Stimulated activated CD8-positive, alpha-beta memory T cell treated with anti-CD3 and anti-CD28 coated beads, Interleukin-12 subunit alpha, Interleukin-12 subunit beta, amount 100 ng/mL, for 4 hours (primary cell): ENCODE measurements at places on chromosomes 3 and 15.

GRCh38 chr3:143605233-143605950 is 242.9 kb downstream of the SLC9A9 start:
- no peak for DNase-seq

DNA sequence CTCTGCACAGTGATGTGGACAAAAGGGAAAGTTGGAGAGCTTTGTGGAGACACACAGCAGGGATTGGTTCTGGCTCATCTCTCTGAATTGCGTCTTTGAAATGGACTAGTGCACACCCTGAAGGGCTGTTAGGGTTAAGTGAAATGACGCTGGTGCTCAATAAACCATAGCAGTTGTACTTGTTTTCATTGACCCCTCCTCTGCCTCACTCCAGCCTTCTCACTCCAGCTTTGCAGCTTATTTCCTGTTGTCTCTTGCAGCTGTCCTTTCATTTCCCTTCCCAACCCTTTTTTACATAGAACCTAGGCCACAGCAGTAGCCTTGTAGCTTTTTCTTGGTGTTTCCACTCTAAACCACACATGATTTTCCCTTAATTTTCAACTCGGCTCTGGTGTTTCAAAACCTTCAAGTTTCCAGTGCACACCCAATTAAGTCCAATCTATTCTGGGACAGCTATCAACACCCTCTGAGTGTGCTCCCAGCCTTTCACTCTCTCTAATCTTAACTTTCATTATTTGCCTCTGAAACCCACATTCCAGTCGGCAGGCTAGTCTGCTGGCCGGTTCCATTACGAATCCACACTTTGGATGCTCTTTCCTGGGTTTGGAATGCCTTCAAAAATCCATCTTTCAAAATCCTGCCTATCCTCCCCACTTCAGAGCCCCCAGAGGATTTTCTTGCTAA is 6.4 kb downstream of the C3orf52 start:
- no peak for DNase-seq

DNA sequence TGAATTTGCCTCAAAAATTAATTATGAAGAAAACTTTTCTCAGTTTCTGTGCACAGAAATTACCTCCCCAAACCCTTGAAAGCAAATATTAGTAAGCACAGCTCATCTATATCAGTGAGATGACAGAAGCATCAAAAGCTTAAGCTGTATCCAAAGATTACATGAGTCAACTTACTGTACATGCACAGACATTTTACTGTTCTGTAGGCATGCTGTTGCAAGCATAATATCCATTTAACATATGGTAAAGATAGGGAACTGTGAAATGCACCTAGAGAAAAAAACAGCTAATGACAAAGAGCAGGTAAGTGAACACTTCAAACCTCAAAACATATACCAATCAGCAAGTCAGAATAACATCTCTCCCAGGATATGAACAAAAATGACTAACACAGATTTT is 20.9 kb downstream of the SHOX2 start:
- DNase-seq = no peak

DNA sequence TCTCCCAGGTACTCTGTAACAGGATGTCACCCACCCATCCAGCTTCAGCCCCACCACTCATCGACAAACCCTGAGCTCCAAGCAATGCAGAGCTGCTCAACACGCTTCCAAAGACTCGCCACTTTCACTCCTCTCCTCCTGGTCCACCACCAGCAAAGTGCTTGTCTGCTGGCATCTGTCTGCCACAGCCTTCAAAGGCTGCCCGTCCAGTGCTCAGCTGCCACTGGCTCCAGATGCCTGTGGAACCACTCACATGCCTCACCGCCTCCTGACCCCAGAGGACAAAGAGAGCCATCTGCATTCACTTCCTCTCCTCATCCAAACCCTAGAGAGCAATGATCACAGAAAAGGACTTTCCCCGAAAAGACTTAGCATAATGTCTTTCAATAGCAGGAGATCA is 109.5 kb upstream of the OCA2 start:
- no peak for DNase-seq

GRCh38 chr3:73868688-73869315 is 244.1 kb upstream of the PDZRN3 start:
- DNase-seq = no peak

GRCh38 chr3:61829722-61830350 is 268.5 kb downstream of the PTPRG start:
- DNase-seq = no peak

DNA sequence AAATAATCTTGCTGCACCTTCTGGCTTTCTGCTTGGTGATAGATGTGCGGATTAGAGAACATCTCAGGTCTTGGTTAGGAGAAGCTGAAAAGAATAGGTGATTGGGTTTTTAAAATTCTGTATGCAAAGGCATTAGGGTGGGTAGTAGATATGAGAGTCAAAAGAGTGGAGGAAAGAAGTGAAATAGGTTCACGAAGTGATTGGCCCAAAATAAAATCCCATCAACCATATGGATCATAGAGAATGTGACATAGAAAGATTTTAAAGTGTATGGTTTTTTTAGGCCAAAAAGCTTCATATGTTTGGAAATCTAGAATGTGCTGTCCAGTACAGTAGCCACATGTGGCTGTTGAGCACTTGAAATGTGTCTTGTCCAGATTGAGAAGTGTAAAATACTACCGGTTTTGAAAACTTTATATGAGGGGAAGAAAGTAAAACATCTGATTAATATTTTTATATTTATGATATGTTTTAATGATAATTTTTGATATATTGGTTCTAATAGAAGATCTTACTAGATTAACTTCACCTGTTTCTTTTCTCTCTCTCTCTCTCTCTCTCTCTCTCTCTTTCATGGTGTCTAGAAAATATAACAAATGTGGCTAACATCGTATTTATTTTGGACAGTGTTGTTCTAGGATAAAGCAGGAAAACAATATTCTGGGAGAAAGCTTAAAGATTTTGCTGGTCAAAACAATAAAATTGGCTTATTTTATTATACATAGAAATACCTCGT is 2.9 kb downstream of the MBNL1 start:
- DNase-seq = no peak

DNA sequence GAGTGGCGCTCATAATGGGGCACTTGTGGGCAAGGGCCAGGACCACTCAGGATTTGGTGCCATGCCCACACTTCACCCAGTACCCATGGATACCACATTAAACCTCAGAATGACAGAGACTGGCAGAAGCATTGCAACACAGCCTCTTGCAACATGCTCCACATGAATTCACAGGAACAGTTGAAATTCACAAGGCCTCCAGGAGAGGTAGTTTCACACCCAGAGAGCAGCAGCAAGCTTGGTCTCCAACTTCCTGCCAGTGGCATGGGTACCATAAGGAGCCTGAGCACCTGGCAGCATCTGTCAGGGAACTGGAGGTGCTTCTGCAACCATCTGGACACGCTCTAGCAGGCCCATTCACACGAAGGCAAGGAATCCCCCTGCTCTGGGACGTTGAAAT is 101.0 kb downstream of the OSBPL10 start:
- no peak for DNase-seq

GRCh38 chr3:108004647-108005046 is 86.2 kb downstream of the CD47 start:
- DNase-seq = no peak

DNA sequence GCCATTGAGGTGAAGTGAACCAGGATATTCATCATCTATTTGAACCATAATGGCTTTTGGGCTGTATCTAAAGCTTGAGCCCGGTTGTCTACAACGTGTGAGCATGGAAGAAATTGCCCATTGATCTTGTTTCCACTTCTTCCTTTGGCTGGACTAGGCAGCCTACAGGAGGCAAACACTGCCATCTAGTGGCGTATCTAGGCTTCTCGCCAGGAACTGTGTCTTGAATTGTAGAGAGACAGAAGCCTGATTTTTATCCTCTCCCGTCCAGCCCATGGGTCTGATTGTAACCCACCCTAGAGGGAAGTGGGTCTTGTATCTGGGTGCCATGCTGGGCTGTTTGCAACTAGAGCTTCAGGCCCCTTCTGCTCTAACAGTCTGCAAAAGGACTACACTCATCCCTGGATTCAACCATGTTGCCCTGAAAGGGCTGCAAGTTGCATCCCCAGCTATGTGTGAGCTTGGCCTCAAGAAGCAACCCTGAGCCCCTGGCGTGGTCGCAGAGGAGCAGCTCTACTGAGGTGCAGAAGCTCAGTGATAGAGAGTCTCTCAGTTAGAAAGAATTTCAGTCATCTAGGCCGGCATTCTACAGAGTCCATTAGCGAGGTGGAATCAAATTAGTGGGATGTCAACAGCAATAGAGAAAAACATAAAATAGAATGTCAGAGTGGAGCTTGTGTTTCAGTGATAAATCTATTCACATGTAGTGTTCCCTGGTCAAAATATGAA is 170.2 kb upstream of the UMPS start:
- DNase-seq = peak; percentile 8

DNA sequence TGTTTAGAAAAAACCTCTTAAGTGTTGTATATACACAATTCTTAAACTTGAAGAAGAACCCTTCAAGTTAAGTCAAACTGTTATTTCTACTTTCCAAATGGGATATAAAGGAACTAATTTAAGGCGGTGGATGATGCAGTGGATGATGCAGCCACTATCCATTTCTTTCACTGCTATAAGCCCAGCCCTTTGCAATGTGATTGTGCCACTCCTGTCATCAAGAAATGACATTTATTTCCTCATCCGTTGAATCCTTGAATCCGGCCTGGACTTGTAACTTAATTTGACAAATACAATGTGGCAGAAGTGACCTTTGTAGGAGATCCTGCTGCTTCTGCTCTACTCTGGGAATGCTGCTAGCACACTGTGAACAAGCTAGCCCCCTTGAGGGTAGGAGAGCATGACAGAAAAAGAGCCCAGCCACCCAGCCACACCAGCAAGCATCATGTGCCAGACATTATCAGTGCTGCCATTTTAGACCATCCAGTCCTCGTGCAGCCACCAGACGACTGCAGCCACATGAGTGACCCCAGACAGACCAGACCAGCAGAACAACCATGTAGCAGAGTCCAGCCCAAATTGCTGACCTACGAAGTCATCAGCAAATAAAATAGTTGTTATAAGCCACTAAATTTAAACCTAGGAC is 47.4 kb downstream of the UACA start:
- DNase-seq = no peak

GRCh38 chr3:98596541-98597500 is 3.4 kb upstream of the CPOX start:
- DNase-seq = no peak

GRCh38 chr15:62940093-62940754 is 102.3 kb upstream of the TPM1 start:
- DNase-seq = no peak

DNA sequence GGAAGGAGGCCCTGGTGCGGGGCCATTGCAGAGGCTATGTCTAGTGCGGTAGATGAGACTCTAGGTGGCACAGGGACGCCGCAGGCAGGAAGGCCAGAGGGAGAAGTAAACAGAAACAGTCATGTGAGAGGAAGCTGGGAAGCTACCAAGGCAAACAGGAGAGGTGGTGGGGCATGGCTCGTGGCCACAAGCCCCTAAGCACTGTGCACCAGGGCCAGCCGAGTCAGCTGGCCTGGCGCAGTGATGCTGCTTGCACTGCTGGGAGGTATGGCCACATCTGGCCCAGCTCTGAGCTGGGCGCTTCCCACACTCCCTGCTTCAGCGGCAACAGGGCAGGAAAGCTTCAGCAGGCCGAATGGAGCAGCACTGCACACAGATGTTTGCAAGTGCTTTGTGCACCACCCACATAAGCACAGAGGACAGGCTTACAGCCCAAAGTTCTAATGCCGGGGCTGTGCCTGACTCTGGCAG is 76.6 kb downstream of the SRGAP3 start:
- DNase-seq = no peak

- no peak for DNase-seq
Measured at GRCh38 chr3:140501770-140502364, 176.0 kb upstream of the TRIM42 start.

DNA sequence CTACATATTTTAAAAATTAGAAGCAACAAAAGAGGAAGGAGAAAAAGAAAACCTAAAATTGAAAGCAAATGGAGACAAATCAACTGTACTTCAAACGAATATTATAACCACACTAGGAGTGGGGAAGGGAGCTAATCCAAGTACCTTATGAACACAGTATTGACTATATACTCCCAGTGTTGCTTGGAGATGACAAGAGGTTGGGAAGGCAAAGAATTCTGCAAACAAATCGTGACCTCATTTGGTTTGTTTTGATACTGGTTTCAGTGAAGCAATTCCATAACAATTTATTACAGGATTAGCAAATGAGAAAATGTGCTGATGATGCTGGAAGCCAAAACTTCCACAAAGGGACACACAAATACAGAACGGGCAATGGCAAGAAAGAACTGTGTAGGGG is 268.1 kb downstream of the ULK4 start:
- DNase-seq = no peak

GRCh38 chr3:10779293-10779805 is 36.7 kb upstream of the SLC6A11 start:
- DNase-seq = no peak

DNA sequence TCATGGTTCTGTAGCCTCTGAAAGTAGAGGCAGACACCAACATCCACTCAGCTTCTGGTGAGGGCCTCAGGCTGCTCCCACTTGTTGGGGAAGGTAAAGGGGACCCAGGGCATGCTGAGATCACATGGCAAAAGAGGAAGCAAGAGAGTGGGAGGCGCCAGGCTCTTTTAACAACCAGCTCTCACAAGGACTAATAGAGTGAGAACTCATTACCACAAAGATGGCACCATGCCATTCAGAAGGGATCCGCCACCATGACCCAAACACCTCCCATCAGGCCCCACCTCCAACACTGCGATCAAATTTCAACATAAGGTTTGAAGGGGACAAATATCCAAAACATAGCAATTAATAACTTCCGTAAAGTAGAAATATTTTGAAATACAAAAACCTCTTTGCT is 192.3 kb downstream of the OCA2 start:
- DNase-seq = no peak

- no peak for DNase-seq
Measured at GRCh38 chr3:54358969-54359694, 236.8 kb downstream of the CACNA2D3 start.

- DNase-seq = no peak
Measured at GRCh38 chr15:99249270-99249841, at the start of gene TTC23. Gene TTC23 (minus strand): TSS chr15:99249581. CDS start chr15:99228712, 20,869 bp downstream.

DNA sequence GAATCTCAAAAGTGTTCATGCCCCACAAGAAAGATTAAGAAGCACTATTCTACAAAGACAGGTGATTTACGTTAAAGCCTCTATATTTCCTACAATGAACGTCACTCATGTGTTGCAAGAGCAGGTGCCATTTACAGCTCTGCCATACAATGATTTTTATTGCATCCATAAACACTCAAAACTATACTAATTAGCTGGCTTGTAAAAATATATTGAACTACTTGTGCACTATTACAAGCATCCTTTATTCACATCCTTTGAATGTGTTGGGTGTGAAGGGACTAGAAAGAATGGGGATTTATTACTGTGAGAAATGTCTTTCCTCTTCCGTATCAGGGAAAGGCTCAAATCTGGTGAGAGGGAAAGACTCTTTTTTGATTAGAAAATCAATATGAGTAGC is 50.7 kb upstream of the C3orf49 start:
- no peak for DNase-seq

DNA sequence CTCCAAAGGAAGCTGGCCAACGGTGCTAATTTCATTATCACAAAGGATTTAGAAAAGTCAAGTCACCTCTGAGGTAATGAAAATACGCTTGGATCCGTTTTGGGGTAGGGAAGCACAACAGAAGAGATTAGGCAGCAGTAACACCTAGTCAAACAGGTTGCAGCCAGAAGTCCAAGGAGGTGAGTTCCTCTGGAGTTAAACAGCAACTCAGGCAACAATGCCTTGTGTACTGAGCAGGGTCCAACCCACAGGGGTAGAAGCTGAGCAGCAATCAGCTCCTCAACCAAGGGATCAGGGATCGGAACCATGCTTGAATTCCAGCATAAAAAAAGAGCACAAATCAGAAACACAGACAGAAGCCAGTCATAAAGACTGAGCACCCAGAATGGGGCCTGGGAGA is 88.1 kb upstream of the SPRED1 start:
- DNase-seq = no peak

- no peak for DNase-seq
Measured at GRCh38 chr3:197367081-197367780, 68.8 kb upstream of the DLG1 start.
